ENCODE measurements at places on chromosomes 2 and 18.
A peak's percentile ranks its signal among the peaks of the same experiment; 100 is the strongest.

DNA sequence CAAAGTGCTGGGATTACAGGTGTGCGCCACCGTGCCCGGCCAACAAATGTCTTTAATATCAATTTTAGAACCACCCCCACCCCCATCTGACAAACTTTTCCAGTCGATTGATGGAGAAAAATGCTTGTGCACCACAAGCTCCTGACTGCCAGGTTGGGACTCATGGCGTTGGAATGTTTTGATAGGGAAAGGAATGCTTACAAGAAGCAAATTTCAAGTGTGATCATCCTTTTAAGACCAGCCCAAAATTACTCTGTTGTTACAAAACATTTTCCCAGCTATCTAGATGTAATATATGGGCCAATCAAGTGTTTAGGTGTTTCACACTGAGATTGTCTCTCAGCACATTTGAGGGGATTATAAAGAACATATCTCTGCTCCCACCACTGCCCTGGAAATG is 45.2 kb downstream of the UBXN4 start:
- DNase-seq = no peak

DNA sequence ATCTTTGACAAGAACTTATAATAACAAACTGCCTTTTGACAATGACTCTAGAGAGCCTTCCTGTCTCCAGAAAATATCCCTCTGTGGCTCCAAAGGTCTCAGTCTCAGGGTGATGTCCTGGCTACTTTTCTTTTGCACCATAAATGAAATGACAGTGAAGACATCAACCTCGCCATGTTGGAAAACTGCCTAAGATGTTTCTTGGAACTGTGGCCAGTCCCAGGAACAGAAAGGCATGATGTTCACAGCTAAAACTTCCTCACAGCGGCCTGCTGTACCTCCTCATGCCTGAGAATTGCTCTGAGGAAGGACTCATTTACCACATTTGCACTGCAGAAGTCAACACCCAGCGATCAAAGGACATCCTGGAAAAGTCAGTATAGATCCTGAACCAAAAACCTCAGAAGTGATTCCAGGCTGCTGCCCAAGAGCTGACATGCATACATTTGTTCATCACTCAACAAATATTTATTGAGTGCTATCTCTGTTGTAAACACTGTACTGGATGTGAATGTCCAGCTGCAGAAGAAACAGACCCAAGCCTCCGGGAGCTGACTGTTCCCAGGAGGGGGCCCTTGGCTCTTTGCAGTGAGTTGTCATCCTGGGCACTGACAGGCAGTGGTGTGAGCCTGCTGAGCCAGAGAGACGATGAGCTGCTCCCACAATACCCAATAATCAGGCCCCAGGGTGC is 64.3 kb upstream of the ACSL3 start:
- peak; percentile 35 for DNase-seq

DNA sequence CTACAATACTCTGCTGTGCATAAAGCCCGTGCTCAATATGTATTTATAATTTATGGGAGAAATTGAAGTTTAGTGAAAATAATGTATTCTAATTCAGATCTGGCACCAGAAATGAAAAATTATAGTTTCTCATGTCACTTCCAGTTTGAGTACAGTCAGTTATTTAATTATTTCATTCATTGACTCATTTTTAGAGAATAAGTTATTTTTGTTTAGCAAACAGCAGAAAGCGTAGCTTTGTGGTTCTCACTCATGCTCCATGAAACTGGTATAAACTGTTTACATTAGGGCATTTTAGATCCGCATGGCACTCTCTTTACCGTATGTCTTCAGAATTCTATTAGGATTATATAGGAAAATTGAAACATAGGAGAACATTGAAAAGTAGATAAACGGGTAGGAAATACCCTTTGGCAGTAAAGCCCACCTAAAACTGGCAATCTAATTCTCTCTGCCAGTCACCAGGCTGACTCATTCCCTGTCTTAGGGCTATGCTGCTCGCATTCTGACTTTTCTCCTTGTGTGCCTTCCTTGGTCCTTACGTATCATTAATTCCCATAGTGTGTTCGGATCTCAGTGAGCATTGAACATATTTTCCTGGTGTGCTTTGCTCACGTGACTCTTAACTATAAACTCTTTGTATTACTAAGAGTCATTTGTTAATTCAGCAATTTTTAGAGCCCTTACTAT is 106.0 kb downstream of the ZNF236 start:
- no peak for DNase-seq

DNA sequence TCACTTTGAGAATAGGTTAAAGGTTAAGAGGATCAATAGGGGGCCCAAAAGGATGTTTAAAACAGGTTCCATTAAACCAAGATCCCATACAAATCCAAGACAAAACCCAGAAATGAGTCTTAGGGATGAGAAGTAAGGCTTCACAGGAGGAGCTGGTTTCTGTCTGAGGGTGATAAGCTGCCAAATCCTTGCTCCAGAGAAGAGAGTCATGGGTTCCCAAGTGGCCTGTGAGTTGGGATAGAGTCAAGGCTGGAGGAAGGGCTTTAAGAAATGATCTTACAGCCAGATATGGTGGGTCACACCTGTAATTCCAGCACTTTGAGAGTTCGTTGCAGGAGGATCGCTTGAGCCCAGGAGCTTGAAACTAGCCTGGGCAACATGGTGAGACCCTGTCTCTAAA is 40.2 kb upstream of the LCLAT1 start:
- no peak for DNase-seq

DNA sequence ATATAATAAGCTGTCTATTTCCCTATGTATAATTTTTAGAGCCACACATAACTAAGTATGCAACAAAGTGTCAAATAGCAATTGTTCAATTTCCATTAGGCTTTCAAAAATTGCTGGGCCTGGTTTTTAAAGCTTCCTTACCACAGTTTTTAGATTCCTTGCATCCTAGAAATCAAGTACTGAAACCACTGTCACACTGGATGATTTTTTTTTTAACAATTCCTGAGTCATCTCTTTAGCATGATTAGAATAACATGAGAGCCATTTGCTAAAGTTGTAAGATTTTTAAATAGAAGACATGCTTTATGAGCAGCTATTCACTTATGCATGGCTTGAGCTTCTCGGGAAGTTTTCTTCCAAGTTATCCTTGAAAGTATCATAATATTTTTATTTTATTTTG is 319.5 kb upstream of the NXPH2 start:
- DNase-seq = no peak

GRCh38 chr2:237141571-237142051 is 55.9 kb downstream of the COPS8 start:
- DNase-seq = no peak

GRCh38 chr2:26860211-26860850 is 12.4 kb downstream of the DPYSL5 start:
- no peak for DNase-seq

DNA sequence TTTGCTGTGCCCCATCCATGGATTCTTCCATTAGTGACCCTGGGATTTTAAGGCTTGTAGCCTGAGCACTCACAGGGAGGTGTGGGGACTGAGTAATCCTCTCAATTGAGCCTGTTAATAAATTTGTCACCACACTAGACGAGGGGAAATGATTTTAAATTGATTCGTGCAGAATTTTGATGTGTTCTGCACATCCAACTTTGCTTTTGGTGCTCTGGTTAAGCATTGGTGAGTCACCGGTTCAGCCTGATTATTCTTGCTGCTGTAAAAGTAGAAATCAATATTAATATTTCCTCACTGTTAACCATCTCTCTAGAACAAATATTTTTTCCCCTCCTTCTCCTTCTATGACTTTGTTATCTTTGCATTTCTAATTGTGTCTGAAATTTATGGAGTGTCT is 482.0 kb downstream of the TSN start:
- no peak for DNase-seq

DNA sequence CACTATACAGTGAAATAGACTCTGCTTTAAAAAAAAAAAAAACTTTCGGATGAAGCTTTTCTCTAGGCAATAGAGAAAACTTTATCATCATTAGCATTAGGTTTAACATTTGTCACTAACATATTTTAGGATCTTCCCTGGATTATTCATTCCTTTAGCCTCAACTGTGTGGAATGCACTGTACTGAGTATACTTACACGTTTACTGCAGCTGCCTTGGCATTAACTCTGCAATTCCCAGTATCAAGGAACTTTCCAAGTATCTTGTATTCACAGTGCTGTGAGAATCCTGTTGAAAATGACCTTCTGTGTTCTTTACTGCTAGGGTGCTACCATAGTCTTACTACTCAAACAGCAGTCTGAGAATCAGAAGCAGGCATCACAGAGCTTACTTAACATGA is 328.2 kb upstream of the COL3A1 start:
- no peak for DNase-seq

- DNase-seq = no peak
Measured at GRCh38 chr2:100673115-100673514, 110.3 kb downstream of the PDCL3 start.

GRCh38 chr2:71530641-71531332 is 77.4 kb downstream of the DYSF start:
- no peak for DNase-seq
